ENCODE measurements at places on chromosomes 12 and 14. TPM values are rescaled to one million over a fixed set of nuclear protein-coding genes. Genes with fewer than 3 reads are reported as not detected.

Gene LRRC10
- total RNA-seq = not detected

Gene GPR33
- total RNA-seq = not detected

Gene PRH2
- total RNA-seq = not detected

Gene MIP
- not detected for total RNA-seq

Gene PLEKHD1
- total RNA-seq = 0.14 TPM

Gene CSRP2
- 76.4 TPM for total RNA-seq

Gene FOXM1
- 147 TPM for total RNA-seq

Gene RGS6
- total RNA-seq = 2.8 TPM

Gene KRT6B
- total RNA-seq = not detected

Gene GMPR2
- 66.2 TPM for total RNA-seq

Gene AMDHD1
- 0.30 TPM for total RNA-seq

Measured in neural crest cell (in vitro differentiated cells).